LHCN-M2 (cell line): ENCODE measurements at places on chromosomes 3 and 15. TPM values are rescaled to one million over a fixed set of nuclear protein-coding genes. Genes with fewer than 3 reads are reported as not detected.

C3orf80 gene
- 0.06 TPM in 1 of 2 replicates, not detected in the other for total RNA-seq

STAC gene
- 0.26 and 0.52 TPM in 2 replicates for total RNA-seq

GRCh38 chr15:38176155-38176554 is 76.5 kb upstream of the SPRED1 start:
- DNase-seq: peak; percentile 85

- DNase-seq: no peak
Observed at GRCh38 chr3:4589475-4590097, 96.4 kb downstream of the ITPR1 start.

- peak; percentile 94 for DNase-seq
Observed at GRCh38 chr3:188948281-188948996, 223.3 kb upstream of the TPRG1 start.

GRCh38 chr15:63344731-63345390 is 36.8 kb downstream of the CA12 start:
- peak; percentile 22 for DNase-seq

DNA sequence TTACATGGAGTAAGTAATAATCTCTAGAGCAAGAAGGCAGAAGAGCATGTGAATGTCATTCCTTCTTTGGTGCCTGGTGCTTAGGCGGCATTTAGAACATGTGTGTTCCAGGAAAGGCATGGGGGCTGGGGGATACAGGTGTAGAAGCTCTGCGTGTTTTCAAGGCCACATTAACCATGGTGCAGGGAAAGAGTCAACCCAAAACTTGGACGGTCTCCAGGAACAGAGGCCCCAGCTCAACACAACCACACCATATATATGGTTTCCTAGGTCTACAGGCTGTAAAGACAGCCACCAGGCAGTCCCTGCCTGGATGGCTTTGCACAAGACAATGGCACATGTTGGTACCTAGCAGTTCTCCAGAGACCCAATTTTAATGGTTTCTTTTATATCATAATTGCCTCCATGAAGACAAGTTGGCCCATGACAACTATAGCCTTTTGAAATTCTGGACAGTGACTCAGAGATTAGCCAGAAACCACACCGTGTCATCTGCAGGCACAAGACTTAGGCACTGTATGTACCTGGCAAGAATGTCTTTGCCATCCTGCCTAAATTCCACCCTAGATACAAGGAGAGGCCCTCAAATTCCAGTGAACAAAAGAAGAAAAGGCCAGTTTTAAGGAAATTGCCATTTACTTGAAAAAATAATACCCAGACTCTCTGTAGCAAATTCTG is 25.0 kb upstream of the DGKG start:
- DNase-seq: no peak

DNA sequence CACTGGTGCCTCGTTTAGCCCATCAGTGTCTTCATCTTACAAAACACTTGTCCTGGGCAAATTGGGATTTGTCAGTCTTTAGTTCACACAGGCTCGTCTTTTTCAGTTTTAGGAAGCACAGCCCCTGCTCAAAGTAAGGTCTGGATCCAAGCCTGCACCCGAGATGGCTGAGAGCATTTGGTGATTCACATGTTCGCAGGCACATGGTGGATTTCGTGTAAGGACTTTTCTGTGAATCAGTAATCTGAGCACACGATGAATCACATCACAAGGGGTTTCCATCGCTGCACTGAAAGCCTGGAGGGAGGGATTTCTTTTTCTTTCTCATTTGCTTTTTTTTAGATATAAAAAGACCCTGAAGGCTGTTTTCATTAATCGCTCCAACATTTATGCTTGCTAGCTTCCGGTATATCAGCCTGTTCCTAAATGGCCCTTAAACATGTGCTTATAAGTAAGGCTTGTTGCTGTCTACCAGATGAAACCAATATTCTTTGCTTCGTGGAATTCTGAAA is 435.6 kb upstream of the ATP10A start:
- no peak for DNase-seq

DNA sequence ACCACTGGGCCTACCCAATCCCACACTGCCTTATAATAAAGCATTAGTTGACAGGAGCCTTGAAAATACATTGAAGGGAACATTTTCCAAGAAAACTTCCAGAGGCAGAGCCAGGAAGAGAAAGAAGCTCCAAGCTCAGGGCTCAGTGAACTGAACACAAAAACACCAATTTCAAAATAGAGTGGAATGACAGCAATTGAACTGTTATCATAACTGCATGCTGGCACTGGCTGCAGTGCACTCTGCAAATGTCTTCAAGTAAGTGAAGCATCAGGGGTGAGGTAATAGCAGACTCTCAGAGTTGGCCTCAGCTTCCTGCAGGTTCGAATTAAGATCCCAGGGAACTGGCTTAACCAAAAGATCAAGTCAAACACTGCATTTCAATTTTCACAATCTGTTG is 388.0 kb upstream of the WNT5A start:
- no peak for DNase-seq
